ENCODE measurements at places on chromosomes 4 and X. TPM values are rescaled to one million over a fixed set of nuclear protein-coding genes. Genes with fewer than 3 reads are reported as not detected.

PRSS48 gene
- total RNA-seq: not detected

DNA sequence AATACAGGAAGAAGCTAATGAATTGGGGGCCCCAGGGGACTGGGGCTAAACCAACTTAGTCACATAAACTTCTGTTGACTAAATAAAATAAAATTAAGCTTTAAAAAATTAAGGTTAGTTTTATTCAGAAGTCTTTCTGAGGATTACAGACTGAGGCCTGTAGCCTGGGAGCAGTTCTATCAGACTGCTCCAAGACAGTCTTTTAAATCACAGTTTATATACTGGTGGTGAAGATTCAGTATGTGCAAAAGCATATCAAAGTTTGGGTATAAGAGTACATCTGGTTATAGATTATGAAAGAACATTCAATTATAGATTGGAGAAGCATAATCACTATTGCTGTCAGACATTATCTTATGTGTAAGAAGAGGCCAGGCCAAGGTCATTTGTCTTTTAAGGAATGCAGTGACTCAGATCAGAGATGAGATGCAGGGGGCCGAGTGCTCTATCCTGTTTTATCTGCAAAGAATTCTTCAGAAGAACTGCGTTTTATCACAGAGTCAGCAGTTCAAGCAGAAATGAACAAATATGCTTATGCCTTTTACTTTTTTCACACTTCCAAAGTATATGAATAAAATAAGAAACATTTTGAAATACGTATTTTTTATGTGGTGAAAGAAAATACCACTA, 109.4 kb downstream of the PDHA2 start:
- no peak for DNase-seq

- DNase-seq: peak; percentile 48
Measured at GRCh38 chr4:108166038-108166437, 2.7 kb downstream of the LEF1 start.

- no peak for DNase-seq
Measured at GRCh38 chrX:131975851-131976250, 47.3 kb upstream of the STK26 start.

GRCh38 chr4:10032625-10033024, 11.3 kb upstream of the SLC2A9 start:
- DNase-seq: no peak

- no peak for DNase-seq
Measured at GRCh38 chr4:152083338-152083737, 322.5 kb upstream of the GATB start.

- DNase-seq: no peak
Measured at GRCh38 chr4:7059662-7060061, 8.2 kb downstream of the GRPEL1 start.

- no peak for DNase-seq
Measured at GRCh38 chr4:174855050-174855449, 26.0 kb upstream of the GLRA3 start.

All from OCI-LY7 (cell line).